ENCODE measurements at places on chromosomes 3 and 15.
A peak's percentile ranks its signal among the peaks of the same experiment; 100 is the strongest.

DNA sequence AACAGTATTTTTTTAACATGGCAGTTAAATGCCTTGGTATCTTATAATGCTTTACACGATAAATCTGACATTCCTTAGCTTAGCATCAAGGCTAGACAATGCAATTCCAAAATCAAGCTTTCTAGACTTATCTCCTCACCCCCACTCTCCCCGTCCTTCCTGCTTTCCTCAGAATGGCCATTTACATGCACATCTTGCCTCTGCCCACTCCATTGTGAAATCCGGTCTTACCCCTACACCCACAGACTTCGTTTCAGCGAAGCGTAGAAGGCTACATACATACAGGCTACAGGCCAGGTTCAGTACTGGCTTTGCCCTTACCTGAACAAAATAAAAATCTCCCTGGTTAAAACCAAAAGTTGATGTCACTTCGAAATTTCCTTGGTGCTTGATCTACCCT is 58.6 kb upstream of the SLC12A8 start:
- no peak for DNase-seq

- DNase-seq, result peak; percentile 48
These were observed 48.3 kb downstream of the CCDC12 start for GRCh38 chr3:46928282-46928681.

- no peak for DNase-seq
These were observed 49.7 kb upstream of the SKIL start for GRCh38 chr3:170307671-170308405.

DNA sequence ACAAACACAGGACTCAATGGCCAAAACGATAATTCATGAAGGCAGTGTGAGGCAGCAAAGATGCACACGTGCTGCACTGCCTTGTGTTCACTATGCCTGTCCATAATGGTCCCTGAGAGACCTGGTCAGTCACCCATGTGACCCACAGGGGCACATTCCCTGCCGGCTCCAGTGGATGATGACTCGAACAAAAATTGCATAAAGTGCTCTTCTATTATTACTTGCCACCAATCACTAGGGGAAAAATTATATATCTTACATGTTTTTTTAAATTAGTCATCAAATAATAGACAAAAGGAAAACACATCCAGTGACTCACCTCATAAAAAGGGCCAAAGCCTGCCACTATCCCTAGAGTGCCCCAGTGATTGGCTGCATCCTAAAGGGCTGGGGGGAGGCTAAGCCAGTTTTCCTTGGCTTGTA is 47.5 kb downstream of the UBP1 start:
- DNase-seq, result no peak

DNA sequence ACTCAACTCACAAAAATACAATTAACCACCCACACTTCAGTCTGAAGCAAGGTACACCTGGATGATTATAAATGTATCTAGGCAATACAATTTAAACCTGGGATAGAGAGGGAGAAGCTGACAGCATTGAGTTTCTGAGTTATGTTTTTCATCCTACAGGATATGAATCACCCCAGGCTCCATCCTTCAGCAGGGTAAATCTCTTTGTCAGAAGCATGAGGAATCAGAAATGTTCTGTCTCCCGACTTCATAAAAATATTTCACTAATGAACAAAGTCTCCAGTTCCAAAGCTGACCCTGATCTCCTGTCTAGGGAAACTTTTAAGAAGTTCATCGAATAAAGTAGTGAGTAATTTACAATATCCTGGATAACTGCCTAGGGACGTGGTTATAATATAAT is 25.5 kb upstream of the FRMD4B start:
- no peak for DNase-seq

DNA sequence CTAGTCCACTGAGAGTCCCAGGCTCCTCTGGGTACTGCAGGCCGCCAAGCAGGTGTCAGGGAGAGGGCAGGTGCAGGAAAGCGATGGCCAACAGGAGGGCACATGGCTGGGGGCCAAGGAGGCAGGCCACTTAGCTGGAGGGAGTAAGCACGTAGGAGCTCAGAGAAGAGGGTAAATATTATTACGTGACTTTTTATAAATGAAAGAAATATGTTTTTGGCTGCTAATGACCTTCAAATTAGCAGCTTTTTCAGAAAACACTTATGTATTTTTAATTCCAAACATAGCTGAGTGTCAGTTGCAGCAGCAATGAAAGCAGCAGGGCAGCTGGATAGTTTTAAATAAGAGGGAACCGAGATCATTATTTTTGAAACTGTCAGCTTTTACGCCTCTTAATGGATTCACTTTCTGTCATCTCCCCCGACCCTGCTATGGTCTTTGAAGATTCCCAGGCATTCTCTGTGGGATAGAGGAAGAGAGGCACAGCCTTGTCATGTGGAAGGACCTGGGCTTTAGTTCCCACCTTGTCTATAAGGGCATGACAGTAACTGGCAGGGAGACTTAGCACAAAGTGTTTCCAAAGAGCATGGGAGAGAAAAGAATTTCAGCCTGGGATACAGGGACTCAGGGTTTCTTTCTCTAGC is 477.1 kb downstream of the EPHB1 start:
- DNase-seq, result no peak

DNA sequence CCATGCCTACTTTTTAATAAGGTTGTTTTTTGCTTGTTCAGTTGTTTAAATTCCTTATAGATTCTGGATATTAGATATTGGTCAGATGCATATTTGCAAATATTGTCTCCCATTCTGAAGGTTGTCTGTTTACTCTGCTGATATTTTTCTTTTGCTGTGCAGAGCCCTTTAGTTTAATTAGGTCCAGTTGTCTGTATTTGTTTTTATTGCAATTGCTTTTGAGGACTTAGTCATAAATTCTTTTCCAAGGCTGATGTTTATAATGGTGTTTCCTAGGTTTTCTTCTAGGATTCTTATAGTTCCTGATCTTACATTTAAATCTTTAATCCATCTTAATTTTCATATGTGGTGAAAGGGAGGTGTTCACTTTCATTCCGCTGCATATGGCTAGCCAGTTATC is 77.4 kb downstream of the PTPRG start:
- no peak for DNase-seq

GRCh38 chr3:41608347-41608746 is 353.6 kb downstream of the ULK4 start:
- no peak for DNase-seq

DNA sequence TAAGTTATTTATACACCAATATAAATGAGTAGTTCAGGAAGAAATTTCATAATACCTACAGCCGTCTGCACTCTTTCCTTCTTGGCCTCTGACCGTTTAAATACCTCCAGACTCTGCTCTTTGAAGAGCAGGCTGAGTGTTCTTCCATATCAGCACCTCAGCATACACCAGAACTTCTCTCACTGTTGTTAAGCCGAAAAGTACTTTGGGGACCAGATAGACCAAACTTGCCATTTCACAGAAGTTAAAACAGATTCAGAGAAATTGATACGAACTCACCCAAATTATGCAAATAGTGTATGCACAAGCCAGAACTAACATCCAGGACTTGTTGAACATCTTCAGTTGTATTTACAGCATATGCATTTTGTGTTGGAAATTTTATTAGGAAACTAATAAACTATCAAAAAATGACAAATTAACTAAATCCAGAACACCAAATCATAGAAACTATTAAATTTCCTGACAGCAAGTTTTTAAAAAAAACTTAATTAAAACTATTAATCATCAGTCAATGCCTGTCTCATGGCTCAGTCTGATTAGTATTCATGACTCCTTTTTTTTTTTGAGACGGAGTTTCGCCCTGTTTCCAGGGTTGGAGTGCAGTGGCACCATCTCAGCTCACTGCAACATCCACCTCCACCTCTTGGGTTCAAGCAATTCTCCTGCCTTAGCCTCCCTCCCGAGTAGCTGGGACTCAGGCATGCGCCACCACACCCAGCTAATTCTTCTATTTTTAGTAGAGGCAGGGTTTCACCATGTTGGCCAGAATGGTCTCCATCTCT is 24.1 kb downstream of the CGGBP1 start:
- no peak for DNase-seq

DNA sequence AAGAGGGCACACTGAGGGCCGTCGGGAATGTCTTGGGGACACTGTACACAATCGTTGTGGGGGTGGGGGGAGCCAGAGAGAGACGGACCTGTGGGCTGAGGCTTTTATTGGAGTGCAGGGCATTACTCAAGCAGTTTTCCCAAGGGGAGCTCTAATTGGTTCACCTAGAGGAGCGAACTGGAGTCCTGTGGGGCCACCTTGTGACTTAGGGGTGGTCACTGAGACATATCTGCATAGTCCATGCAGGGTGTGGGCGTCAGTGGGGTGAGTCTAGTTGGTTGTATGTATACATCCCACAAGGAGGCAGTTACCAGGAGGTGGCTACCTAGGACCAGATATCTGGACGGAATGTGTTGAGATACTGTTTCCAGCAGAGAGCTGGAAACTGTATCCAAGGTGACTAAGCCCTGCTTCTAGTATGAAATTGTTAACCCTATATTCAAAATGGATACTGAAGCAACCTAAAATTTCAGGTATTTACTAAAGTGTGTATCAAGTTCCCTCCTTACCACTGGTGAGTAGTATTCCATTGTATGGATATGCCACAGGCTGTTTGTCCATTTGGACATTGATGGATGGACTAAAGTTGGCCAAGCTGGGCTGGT is 2.6 kb upstream of the PIGZ start:
- DNase-seq, result no peak

- DNase-seq, result no peak
These were observed 37.7 kb upstream of the TOPBP1 start for GRCh38 chr3:133699467-133699866.

GRCh38 chr15:93179072-93179471 is 90.1 kb upstream of the RGMA start:
- DNase-seq, result no peak

GRCh38 chr3:57555306-57555705 is 768 bp upstream of the PDE12 start:
- DNase-seq, result no peak

GRCh38 chr15:67176195-67176971 is 78.1 kb downstream of the AAGAB start:
- no peak for DNase-seq

- no peak for DNase-seq
These were observed 43.6 kb upstream of the SPTSSB start for GRCh38 chr3:161414907-161415306.

DNA sequence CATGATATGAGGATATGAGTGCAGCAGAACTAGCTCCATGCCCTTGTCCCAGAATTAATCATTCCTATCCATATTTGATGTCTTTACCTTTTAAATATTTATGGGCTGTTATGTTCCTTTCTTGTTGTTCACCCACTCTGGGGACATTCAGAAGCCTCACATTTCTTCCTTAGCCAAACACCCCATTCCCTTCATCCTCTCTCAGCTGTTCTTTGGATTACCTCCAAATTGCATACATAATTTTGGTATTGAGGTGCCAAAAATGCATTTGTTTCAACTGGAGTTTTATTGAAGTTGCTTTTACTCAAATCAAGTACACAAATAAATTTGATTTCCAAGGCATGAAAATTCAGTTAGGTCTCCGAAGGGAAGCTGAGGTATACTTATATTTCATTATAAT is 51.4 kb downstream of the CHL1 start:
- no peak for DNase-seq

DNA sequence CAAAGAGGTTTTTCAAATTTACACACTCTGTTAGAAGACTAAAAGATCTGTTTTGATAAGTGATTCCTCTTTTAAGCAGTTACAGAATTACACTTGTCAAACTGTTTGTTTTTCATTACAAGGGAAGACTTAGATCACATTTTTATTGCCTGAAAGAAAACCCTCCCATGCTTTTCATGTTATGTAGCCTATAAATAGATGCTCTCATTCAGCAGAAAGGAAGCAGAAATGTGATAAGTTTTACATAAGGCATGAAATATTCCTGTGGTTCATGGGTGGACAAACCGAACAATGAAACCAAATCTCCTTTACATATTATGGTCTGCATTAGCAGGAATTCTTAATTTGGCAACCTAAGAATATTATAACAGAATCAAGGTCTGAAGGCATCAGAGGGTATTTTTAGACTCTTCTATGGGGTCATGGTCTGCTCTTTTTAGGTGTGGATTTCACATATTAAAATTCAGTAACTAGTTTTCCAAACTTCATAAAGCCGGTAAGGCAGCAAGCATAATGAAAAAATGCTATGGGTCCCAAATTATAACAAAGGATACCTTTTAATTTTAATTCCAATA is 37.3 kb upstream of the FXR1 start:
- DNase-seq, result no peak

- DNase-seq, result no peak
These were observed 59.5 kb upstream of the MCF2L2 start for GRCh38 chr3:183487896-183488295.

- peak; percentile 35 for DNase-seq
These were observed 547 bp downstream of the NUP210 start for GRCh38 chr3:13419505-13420044.

DNA sequence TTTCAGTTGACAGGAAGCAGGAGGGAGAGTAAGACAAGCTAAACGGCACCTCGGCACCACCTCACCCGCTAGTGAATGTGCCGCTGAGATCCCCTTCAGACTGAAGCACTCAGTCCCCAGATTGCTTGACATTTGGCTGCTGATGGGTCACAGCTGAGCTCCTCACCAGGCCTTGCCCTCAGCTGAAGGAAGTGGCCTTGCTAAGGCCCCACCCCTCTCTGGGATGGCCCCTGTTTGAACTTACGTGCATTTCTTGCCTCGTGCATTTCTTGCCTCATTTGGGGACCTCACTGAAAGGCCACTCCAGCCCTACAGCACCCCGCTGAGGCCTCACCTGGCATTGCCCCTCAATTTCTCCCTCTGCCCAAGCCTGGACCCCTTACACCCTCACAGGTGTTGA is 39.8 kb downstream of the EOGT start:
- DNase-seq, result no peak

DNA sequence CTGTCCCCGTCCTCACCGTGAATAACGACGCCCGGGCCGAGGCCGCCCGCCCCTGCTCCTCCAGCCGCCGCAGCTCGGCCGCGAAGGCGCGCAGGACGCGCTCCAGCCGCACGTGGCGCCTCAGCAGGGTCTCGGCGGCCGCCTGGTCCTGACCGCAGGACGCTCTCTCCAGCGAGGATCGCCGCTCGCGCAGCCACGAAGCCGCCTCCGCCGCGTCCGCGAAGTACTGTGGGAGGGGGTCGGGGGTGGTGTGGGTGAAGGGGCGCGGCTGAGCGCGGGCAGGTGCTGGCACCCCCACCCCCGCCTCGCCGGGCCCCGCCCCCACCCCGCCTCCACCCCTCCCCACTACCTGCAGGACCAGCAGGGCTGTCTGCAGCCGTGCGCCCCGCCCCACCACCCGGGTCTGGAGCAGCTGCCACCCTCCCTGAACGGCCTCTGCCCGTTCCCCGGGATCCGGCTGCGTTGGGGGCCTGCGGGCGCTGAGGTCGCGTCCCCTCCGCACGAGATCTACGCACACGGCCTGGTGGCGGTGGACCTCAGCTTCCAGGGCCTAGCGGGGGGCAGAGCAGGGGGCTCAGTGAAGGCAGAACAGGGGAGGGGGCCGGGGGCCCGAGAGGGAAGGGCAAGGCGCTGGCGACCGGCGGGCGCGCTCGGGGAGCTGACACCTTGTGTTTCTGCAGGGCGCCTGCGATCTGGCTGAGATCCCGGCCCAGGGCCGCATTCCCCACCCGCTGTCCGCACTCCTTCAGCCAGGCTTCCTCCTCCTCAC is 11.7 kb downstream of the SPTBN5 start:
- DNase-seq, result no peak

- no peak for DNase-seq
These were observed 48.7 kb upstream of the MDFIC2 start for GRCh38 chr3:70360979-70361760.

Data from CD8-positive, alpha-beta memory T cell (primary cell).